T follicular helper cell (primary cell): ENCODE measurements at places on chromosomes 16 and 17.
A peak's percentile ranks its signal among the peaks of the same experiment; 100 is the strongest.

- DNase-seq: no peak
These were observed 124.8 kb downstream of the NTN1 start for GRCh38 chr17:9146064-9146463.

GRCh38 chr17:68514831-68515635 lies 2.8 kb downstream of the PRKAR1A start:
- no peak for DNase-seq

DNA sequence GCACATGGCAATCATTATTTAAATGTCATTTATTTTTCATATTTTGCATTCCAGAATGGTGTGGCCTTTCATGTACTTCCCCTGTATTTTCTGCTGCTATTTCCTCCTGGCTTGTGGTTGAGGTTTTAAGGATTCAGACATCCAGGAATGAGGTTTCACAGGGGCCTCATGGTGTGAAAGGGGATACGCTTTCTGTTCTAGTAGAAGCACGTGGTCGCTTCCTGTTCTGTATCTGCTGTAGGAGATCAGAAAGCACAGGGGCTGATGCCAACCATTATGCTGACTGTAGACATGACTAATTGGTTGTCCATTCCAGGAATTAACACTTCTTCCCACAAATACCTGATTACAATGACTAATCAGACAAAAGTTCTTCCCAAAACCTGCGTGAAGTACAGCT lies 405.9 kb downstream of the SHISA9 start:
- DNase-seq: no peak

DNA sequence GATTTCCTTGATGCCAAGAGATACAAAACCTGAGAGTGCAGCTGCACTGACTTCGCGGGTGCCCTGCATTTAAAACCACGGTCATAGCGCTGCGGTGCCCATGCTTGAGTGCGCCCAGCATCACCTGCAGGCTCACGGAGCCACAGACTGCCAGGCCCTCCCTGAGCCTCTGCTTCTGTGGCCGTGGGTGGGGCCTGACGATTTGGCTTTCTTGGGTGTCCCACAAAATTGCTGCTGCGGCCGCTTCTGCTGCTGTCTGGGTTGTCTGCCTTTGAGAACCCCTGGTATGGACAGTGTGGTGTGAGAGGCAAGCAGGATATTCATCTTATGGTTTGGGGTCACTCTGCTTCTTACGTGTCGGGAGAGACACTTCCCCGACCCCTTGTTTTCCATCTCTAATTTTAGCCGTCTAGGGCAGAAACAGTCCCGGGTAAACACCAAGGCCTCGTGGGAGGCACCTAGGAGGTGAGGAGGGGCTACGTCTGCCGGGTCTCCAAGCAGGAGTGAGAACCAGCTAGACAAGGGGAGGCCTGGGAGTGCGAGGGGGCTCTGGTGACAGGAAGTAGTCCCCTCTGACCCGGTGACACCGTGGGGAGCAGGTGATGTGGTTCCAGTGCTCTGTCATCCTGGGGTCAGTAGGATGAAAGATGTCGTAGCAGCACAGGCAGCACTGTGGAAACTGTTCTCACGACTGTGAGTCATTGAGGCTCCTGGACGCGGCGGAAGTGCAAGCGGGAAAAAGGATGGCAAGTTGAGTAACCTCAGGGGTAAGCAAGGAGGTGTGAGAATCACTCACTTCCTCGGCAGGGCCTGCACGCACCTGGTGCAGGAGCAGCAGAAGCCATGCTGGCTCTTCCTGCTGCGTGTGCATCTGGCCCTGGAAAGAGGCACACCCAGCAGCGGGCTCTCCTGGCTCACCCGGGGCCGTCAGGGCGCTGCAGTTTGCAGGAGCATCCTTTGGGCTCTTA lies 176.3 kb downstream of the RPTOR start:
- DNase-seq: peak; percentile 47

GRCh38 chr16:566475-567372 lies at the start of gene NHLRC4:
TSS of gene NHLRC4 (plus strand) at chr16:567005. CDS start at chr16:568048, 1,043 bp downstream.
- peak; percentile 17 for DNase-seq

GRCh38 chr16:65116818-65117430 lies 4.9 kb downstream of the CDH11 start:
- no peak for DNase-seq

GRCh38 chr16:23081675-23082119 lies 67.6 kb downstream of the USP31 start:
- DNase-seq: no peak

DNA sequence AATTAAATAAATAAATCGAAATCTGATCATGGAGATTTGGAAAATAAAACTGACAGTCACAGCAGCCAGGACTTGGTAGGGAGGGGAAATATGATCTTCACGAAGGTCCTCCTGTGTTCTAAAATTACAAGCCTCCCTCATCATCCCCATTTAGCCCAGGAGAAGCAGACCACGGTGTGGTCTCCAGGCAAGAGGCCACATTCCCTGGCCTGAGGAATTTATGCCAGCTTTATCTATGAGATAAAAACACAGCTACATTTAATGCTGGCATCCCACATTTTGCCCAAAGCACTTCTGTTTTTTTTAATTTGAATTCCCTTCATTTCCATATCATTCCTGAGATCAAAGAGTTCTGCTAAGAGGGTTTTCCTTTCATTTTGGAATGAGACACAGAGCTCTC lies 43.2 kb downstream of the ABCC12 start:
- DNase-seq: no peak

DNA sequence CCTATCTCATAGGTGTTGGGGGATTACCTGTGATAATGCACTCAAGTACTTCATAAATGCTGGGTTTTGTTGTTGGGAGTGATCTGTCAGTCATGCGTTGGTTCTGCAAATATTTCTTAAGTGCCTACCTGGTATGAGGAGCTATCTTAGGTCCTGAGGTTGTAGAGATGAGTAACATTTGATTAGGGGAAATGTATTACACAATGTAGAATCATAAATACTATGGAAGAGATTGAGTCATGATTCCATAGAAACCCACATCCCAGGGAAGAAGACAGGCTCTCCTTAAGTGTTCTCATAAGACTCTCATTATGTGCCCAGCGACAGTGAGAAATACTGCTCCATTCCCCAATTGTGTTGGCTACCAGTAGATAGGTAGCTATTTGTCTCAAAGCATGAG lies 240.1 kb downstream of the FTO start:
- no peak for DNase-seq

DNA sequence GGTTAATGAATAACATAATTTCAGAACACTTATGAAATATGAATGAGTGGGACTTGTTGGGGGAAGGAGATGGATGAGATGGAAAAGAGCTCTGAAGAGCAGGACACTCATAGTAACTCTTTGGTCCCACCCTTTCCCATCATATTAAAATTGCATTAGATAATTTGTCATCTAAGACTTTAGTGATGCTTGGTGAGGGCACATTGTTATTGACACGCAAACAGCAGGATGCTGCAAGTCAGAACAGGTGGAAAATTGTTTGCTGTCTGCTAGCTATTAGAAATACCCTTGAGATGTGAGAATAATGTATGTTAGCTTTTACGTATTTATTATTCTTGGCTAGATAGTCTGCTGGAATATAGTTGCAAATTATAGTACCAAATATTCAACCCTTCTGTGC lies 75.7 kb downstream of the TANC2 start:
- no peak for DNase-seq
